ENCODE measurements at places on chromosomes 7 and 10.

DNA sequence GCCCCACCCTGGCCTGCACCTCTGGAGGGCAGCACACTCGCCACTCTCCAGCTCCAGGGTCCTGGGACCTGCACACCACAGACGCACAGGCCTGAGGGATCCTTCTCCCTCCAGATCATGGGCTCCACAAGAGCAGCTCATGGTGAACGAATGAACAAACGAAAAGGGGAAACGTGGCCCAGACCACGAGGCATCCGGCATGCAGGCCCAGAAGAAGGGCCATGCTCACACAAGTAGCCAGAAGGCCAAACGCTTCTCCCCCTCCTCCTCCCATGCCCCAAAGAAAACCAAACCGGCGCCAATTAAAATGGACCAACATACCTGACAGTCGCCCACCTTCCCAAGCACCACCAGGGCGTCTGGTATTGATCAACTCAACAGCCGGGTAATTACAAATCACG is 30.4 kb downstream of the MAD1L1 start:
- no peak for DNase-seq

GRCh38 chr10:60542657-60543056 is 153.0 kb upstream of the ANK3 start:
- no peak for DNase-seq

DNA sequence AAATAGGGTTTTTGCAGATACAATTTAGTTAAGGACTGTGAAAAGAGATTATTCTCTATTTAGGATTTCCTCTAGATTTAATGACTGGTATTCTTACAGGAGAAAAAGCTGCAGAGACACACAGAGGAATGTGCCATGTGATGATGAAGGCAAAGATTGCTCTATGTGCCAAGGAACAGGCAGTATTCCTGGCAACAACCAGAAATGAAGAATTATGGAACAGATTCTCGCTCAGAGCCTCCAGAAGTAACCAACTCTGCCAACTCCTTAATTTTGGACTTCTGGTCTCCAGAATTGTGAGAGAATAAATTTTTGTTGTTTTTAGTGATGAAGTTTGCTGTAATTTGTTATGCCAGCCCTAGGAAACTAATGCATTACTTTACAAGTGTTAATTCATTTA is 307.6 kb upstream of the SEMA3A start:
- no peak for DNase-seq

GRCh38 chr10:86802473-86803108 is 46.2 kb downstream of the BMPR1A start:
- DNase-seq: no peak

DNA sequence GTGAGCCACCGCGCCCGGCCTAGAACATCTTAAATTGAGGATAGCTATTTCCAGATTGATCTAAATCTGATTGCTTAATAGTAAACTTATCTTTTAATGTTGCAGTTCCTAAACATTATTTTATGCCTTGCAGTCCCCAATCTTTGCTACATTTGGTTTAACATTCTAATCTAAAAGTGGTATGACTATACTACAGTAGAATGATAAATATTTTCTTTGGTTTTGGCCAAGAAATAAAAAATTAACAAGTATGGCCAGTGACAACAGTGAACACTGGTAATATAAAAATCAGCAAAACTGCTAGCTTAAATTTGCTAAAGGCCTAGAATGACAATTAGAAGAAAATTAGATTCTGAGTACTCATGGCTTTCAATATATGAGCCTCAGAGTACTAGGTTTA is 73.5 kb downstream of the CDK6 start:
- no peak for DNase-seq

GRCh38 chr7:30977896-30978564 is 14.3 kb downstream of the GHRHR start:
- no peak for DNase-seq

DNA sequence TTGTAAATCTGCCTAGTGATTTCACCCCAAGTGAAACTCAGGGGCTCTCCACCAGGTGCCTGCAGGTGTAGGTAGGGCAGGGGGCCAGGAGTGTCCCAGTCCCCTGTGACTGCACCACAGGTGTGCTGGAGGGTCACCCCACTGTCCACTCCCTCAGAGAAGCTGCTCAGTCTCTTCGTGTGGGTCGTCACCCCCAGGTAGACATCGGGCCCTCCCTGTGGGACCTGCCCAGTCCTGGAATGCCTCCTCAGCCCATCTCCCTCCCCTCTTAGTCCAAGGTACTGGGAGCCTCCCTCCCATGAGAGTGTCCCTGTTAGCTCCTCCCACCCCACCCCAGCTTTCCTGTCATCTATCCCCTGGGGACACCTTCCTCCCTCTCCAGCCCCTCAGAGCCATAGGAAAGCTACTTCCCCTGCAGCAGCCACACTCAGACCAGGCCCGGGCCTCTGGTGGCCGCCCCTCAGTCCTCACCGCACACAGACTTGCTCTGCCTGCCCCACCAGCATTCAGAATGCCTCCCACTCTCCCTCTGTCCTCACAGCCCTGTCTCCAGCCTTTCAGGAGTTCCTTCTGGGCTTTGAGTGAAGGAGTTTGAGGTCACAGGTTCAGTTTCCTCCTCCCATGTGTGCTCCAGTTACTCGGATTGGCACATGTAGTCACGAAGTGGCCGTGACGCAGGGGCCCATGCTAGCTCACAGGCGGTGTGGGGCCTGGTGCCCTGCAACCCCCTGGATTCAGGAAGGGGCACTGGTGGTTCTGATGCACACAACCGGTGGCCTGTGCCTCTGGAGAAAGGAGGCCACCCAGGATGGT is 5.1 kb downstream of the ALOX5 start:
- DNase-seq: no peak

DNA sequence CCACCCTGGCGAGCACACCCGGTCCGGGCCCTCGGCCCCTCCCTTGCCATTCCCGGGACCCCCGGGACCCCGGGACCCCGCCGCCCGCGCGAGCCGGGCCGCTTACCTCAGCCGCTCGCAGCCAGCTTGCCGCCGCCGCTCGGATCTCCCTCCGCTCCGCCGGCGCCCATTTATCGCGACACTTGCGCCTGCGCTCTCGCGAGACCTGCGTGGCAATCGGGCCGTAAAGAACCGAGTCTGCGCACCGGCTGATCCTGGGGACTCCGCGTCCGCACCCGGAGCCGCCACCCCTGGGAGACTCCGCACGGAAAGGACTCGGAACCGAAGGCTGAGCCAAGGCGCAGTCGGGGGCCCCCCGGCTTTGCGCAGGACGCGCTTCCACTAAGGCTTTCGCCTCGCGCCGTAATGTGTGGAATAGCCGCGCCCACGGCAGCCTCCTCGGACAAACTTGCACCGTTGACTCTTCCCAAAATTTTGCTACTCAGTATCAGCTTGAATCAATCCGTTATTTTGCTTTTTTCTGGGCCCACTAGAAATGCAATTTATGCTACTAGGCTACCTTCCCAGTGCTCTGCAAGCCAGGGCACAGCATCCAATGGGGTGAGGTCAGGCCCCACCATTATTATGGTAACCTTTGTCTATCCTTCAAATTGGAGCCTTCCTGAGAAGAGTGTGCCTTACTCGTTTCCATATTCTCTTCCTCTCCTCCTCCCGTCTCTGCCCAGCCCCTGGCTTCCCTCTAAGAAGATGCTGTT is at the start of gene MAD1L1:
Gene MAD1L1, minus strand, starts transcription at position 180 of the 755 bp plus-strand sequence. CDS start 2,812 bp downstream, outside the sequence.
- DNase-seq: peak; percentile 93

GRCh38 chr10:103459615-103460014 is 915 bp upstream of the CALHM1 start:
- no peak for DNase-seq

- DNase-seq: no peak
Observed at GRCh38 chr10:48194830-48195229, 79.7 kb downstream of the FRMPD2 start.

DNA sequence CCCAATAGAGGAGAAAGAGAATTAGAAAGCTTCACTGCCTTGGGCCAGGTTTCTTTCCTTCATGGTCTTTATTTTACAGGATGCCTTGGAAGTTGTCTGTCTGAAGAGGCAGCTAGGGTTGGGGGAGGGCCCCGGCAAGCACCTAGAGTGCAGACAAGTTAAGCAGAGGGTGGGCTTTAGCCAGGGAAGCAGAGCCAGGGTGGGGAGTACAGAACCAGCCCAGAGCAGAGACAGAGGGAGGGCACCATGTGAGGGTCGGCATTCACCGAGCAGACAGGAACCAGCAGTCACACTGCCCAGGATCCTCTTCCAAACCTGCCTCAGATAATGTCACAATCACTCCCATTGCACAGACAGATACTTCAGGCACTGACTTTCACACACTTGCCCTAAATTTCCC is 75.9 kb downstream of the ADARB2 start:
- no peak for DNase-seq

DNA sequence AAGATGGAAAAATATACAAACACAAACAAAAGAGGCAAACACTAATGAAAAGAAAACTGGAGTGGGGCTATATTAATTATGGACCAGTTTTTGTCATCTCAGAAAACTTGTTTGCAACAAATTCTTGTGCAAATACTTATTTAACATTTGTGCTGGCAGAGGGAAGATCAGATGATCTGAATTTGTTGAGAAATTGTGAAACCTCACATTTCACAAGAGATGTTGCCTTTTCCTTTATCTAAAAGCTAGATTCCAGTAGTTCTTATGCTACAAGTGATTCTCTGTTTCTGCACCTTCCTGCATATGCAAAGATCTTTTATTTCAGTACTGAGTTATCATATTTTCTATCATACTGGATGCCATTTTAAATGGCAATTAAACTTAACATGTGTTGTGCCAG is 320.7 kb downstream of the SUGCT start:
- no peak for DNase-seq

GRCh38 chr7:2777898-2778535 is 66.1 kb downstream of the GNA12 start:
- no peak for DNase-seq

DNA sequence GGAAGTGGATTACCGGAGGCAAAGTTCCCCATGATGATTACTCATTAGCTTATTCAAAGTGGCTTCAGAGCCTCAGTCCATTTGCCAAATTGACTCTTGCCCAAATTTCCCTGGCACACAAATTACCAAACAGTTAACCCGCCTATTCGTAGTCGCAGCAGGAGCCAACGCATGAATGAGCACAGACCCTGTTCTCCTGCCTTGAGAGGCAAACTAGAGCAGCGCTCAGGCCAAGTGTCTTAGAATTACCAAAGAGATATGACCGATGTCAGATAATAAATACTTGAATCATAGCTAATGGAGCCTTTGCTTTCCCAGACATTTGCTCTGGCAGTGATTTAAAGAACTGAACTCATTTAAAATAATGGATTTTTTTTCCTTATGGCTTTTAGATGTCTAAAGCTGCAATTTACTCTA is 64.9 kb downstream of the CTTNBP2 start:
- DNase-seq: peak; percentile 49

GRCh38 chr7:151940048-151940811 is 16.0 kb upstream of the GALNTL5 start:
- peak; percentile 48 for DNase-seq

GRCh38 chr10:77875730-77876129 is 50.8 kb downstream of the DLG5 start:
- no peak for DNase-seq

GRCh38 chr10:75040576-75040975 is 70.9 kb upstream of the SAMD8 start:
- no peak for DNase-seq

GRCh38 chr10:113712755-113713639 is 33.3 kb downstream of the CASP7 start:
- DNase-seq: no peak

DNA sequence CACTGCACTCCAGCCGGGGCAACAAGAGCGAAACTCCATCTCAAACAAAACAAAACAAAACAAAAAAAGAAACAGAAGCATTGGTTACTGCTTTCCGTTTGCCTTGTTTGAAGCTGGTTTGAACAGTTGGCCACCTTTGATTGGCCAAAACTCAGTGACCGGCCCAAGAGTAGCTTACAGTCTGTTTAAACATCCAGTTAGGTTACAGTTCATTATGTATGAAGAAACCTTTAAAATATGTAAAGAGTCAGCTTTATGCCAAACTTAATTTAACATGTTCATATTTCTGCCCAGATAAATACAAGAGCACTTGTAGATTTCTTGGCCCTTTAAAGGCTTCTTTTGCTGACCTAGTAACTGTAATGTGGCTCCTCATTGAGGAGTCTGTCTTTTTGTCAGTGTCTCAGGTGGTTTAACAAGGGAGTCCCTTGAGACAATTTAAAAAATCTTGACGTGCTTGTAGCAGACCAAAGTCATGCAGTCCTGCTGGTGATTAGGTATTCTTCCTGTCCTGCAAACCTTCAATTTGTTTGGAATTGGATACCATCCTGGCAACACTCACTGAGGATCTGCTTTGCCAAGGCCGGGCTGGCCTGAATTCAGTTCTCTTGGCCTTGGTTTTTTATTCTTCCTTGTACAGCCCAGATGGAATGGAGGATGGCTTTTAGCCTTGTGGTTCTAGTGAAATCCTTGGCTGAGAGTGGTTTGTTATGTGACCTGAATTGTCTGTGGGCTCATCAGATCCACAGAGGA is 128.9 kb downstream of the PLXDC2 start:
- DNase-seq: peak; percentile 87

GRCh38 chr7:108434010-108434409 is 22.2 kb downstream of the NRCAM start:
- no peak for DNase-seq

- DNase-seq: no peak
Observed at GRCh38 chr10:123146894-123147634, 872 bp upstream of the HMX2 start.

DNA sequence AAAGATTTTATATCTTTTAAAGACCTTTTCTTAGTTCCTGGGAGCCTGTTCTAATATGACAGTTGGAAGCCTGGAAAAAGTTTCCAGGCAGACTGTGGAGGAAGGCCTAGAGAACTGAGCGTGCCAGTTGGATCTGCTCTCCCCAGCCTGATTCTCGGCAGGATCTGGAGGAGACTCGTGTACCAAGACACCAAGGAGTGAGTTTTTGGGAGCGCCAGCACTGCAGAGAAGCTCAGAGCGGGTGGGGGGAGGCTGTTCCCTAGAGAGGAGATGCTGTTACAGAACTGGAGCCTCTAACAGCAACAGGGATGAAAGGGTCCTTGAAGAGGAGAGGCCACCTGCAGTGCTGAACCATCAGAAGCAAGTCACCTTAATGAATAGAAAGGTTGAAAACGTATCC is 52.9 kb downstream of the LYZL2 start:
- peak; percentile 57 for DNase-seq

DNA sequence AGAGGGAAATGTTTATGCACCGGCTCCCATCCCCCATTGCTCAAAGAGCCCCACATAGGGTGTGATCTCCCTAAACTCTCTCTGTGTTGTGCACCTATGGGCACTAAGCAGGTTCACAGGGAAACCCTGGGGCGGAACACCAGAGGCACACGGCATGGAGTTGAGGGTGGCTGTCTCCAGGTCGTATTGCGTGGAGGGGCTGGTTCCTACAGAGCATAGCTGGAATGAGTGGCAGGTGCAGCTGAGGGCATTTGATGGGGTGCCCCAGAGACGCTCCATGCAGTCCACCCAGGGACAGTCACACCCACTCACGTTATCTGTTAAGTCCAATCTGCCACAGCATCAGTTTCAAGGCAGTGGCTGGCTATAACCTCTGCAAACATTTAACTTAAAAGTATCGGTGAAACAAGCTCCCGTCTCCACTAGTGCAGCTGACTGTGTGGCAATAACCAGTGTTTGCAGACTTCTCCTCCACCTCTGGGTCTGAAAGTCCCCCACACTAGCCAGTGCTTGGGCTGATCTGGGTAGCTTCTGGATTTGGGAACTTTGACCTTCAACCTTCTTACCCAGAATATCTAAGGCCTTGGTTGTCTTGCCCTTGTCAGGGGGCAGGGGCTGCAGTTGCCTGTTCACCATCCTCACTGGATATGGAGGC is 249.2 kb upstream of the ZNF32 start:
- no peak for DNase-seq
